ENCODE measurements at places on chromosomes 7 and 10. TPM values are rescaled to one million over a fixed set of nuclear protein-coding genes. Genes with fewer than 3 reads are reported as not detected.

GRCh38 chr10:576130-576465 lies 113.4 kb downstream of the DIP2C start:
- H3K27ac ChIP-seq: no peak overlapping the region
- no peaks in the 10 kb centered on the region for H3K36me3 ChIP-seq
- H3K4me1 ChIP-seq: no peaks in the 10 kb centered on the region

GRCh38 chr10:86699541-86699940 lies 31.2 kb downstream of the LDB3 start:
- no peaks in the 10 kb centered on the region for H3K4me1 ChIP-seq
- no peak overlapping the region for H3K4me3 ChIP-seq
- H3K27me3 ChIP-seq: no peaks in the 10 kb centered on the region
- DNase-seq: no peak

- H3K4me3 ChIP-seq: no peak overlapping the region
- no peaks in the 10 kb centered on the region for H3K4me1 ChIP-seq
- H3K36me3 ChIP-seq: peaks cover 9% of the 10 kb centered on the region
- no peak for DNase-seq
Observed at GRCh38 chr10:209357-209756, 74.1 kb downstream of the ZMYND11 start.

Gene BTAF1
- total RNA-seq: 42.5 TPM

- H3K36me3 ChIP-seq: no peaks in the 10 kb centered on the region
- H3K4me3 ChIP-seq: no peak overlapping the region
- no peaks in the 10 kb centered on the region for H3K4me1 ChIP-seq
- peaks cover 13% of the 10 kb centered on the region for H3K27me3 ChIP-seq
Observed at GRCh38 chr7:150751702-150752101, 14.5 kb downstream of the GIMAP5 start.

Gene SSBP1
- total RNA-seq: 266 TPM

- H3K27ac ChIP-seq: no peak overlapping the region
- no peaks in the 10 kb centered on the region for H3K27me3 ChIP-seq
- no peak overlapping the region for H3K4me3 ChIP-seq
- no peak for DNase-seq
- H3K4me1 ChIP-seq: peaks cover 2% of the 10 kb centered on the region
Observed at GRCh38 chr10:30724296-30724695, 94.7 kb upstream of the LYZL2 start.

- peaks cover 2% of the 10 kb centered on the region for H3K27me3 ChIP-seq
- peaks cover 2% of the 10 kb centered on the region for H3K36me3 ChIP-seq
- DNase-seq: peak; percentile 43
Observed at GRCh38 chr10:49539320-49539885, 482 bp upstream of the ERCC6 start.

Gene DYDC2
- 2.6 TPM for total RNA-seq

DNA sequence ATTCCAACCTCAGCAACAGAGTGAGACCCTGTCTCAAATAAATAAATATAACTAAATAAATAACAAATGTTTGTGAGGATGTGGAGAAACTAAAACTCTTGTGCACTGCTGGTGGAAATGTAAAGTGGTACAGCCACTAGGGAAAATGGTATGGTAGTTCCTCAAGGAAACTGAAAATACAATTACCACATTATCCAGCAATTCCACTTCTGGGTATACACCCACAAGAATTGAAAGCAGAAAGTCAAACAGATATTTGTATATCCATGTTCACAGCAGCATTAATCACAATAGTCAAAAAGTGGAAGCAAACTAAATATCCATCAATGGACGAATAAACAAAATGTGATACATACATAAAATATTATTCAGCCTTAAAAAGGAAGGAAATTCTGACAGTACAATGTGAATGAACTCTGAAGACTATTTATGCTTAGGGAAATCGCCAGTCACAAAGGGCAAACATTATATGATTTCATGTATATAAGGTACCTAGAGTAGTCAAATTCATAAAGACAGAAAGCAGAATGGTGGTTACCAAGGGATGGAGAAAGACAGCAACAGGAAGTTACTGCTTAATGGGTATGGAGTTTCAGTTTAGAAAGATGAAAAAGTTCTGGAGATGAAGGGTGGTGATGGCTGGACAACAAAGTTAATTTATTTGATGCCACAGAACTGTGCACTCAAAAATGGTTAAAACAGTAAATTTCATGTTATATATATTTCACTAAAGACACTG lies 9.8 kb downstream of the ARHGAP12 start:
- DNase-seq: no peak
- no peak overlapping the region for H3K4me3 ChIP-seq
- H3K36me3 ChIP-seq: peaks cover 10% of the 10 kb centered on the region
- H3K27me3 ChIP-seq: no peaks in the 10 kb centered on the region
- H3K27ac ChIP-seq: no peak overlapping the region

DNA sequence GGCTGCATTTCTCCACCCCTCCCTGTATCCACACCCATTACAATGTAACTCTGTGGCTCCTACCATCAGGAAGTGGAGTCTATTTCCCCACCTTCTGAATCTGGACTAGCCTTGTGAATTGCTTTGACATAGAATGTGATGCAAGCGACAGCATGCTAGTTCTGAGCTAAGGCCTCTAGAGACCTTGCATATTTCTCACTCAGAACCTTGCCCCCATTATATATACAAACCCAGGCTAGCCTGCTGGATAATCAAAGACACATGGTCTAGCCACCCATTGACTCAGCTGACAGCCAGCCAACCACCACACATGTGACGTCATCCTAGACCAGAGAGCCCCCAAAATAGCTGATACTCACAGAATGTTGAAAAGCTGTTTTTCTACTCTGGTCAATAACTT lies 77.9 kb downstream of the CCDC71L start:
- no peaks in the 10 kb centered on the region for H3K36me3 ChIP-seq
- H3K4me3 ChIP-seq: no peak overlapping the region
- no peak overlapping the region for H3K27ac ChIP-seq
- DNase-seq: no peak
- H3K27me3 ChIP-seq: no peaks in the 10 kb centered on the region

GRCh38 chr10:114045136-114046086 lies 1.7 kb downstream of the ADRB1 start:
- H3K27ac ChIP-seq: no peak overlapping the region
- peak; percentile 52 for DNase-seq

- no peak overlapping the region for H3K27ac ChIP-seq
- H3K27me3 ChIP-seq: no peaks in the 10 kb centered on the region
- no peak overlapping the region for H3K4me3 ChIP-seq
- no peaks in the 10 kb centered on the region for H3K36me3 ChIP-seq
Observed at GRCh38 chr10:77185696-77186095, 451.9 kb downstream of the KCNMA1 start.

Gene ARHGEF35
- total RNA-seq: 19.2 TPM

DNA sequence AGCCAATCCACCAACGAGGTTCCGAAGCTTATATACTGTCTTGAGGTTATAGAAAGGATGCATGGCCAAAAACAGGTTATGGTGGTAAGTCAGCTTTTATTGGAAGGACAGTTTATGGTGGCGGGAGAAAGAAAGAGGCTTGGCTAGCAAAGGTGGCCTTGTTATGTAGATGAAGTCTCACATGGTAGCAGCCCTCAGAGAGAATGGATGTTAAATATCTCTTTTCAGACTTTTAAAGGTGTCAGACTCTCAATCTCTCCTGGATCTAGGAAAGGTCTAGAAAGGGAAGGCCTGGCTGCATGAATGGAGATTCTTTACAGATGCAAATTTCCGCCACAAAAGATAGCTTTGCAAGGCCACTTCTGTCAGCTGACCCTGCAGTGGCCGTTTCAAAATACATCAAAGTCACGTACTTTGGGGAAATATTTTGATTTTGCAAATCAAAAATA lies 333.8 kb downstream of the GALNT17 start:
- H3K4me3 ChIP-seq: peak overlapping the region; percentile 53
- H3K36me3 ChIP-seq: peaks cover 42% of the 10 kb centered on the region
- peak; percentile 58 for DNase-seq
- H3K27me3 ChIP-seq: no peaks in the 10 kb centered on the region
- H3K4me1 ChIP-seq: peaks cover 25% of the 10 kb centered on the region

DNA sequence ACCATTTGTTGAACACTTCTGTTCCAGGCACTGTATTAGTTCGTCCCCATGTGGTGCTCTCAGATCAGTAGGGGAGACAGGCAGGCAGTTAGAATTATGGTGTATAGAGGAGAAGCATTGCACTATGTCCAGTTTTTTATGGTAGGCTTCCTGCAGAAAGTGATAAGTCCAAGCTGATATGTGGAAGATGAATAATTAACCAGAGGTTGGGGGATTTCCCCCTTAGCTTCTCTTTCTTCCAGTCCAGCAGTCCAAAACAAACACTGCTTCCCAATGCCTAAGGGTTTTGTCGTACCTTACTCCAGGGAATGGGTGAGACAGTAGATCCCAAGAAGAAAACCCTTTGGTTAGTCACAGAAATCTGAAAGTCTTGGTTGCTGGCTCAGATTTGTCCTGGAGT lies 19.2 kb downstream of the HIF1AN start:
- H3K4me1 ChIP-seq: no peaks in the 10 kb centered on the region
- H3K27me3 ChIP-seq: no peaks in the 10 kb centered on the region
- no peak overlapping the region for H3K27ac ChIP-seq
- no peak for DNase-seq
- no peak overlapping the region for H3K4me3 ChIP-seq

DNA sequence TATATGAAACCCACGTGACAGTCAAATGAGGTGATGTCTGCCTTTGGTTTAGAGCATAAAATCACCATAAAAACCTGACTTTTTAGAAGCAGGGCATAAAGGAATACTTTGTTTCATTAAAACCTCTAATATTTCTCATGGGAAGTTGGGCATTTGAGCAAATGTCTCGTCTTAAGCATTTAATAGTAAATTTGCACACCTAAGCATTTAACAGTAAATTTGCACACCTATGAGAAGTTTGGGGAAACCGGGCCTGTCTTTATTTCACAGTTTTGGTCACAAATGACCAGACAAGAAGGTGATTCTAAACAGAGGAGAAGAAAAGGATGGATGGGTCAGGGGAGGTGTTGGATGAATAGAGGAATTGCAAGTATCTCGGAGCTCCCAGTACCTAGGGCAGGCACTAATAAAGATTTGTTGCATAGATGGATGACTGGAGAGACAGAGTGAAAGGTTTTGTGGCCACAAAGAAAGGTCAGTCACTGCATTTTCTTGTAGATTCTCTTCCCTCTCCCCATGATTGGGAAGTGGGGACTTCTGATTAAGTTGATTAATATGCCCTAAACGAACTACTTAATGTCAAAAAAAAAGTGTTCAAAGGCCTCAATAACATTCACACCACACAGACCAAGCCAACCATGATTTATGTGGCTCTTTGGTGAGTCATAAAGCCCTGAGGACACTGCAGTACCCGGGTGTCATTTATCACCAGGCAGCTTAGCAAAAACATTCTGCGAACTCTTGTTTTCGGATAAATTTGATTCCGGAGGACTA lies 158.2 kb downstream of the SPAG6 start:
- H3K4me3 ChIP-seq: no peak overlapping the region
- no peak for DNase-seq
- no peak overlapping the region for H3K27ac ChIP-seq
- H3K36me3 ChIP-seq: peaks cover under 1% of the 10 kb centered on the region
- H3K4me1 ChIP-seq: no peaks in the 10 kb centered on the region
- H3K27me3 ChIP-seq: no peaks in the 10 kb centered on the region

- no peak overlapping the region for H3K27ac ChIP-seq
- H3K4me3 ChIP-seq: no peak overlapping the region
- H3K4me1 ChIP-seq: no peaks in the 10 kb centered on the region
- no peaks in the 10 kb centered on the region for H3K36me3 ChIP-seq
Observed at GRCh38 chr10:36383349-36383748, 741.3 kb upstream of the FZD8 start.

Gene CALY
- 2.9 TPM for total RNA-seq

- no peaks in the 10 kb centered on the region for H3K36me3 ChIP-seq
- H3K4me1 ChIP-seq: no peaks in the 10 kb centered on the region
- DNase-seq: no peak
- H3K4me3 ChIP-seq: no peak overlapping the region
Observed at GRCh38 chr10:62915158-62915557, 99.0 kb upstream of the EGR2 start.

Gene PDCD11
- 99.5 TPM for total RNA-seq

DNA sequence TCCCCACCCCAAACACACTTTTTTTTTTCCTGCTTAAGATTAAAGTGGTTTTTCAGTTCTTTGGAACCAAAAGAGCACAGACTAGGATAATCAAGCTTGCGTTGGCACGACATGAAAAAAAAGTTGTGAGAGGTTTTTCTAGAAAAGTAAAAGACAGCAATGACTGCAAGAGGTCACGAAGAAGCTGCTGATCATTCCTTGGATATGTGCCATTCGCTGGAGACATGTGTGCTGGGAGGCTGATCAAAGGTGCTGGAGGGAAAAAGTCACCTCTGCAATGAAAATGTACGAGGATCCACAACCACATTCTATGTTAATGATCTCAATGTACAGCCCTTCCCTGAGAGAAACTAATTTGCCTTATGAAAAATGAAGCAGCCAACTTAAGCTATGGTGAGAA lies 5.4 kb downstream of the AKR1B1 start:
- no peak overlapping the region for H3K27ac ChIP-seq
- H3K36me3 ChIP-seq: peaks cover 35% of the 10 kb centered on the region
- no peak overlapping the region for H3K4me3 ChIP-seq
- H3K27me3 ChIP-seq: no peaks in the 10 kb centered on the region
- H3K4me1 ChIP-seq: no peaks in the 10 kb centered on the region

DNA sequence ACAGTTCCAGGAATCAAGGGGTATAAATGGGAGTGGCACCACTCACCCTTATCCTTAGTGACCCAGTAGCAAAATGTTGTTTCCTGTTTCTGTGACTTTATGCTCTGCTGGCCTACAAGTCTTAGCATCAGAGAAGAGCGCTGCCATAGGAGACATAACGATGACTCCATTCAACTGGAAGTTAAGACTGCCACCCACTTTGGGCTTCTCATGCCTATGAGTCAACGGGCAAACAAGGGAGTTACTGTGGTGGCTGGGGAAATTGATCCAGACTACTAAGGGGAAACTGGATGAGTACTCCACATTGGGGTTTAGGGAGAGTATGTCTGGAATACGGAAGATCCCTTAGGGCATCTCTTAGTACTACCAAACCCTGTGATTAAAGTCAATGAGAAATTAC lies 40.6 kb upstream of the PIK3CG start:
- no peak overlapping the region for H3K4me3 ChIP-seq
- no peaks in the 10 kb centered on the region for H3K4me1 ChIP-seq
- H3K27me3 ChIP-seq: no peaks in the 10 kb centered on the region

Gene RADIL
- 4.7 TPM for total RNA-seq

GRCh38 chr7:6186577-6186976 lies 85.8 kb downstream of the CYTH3 start:
- no peak overlapping the region for H3K27ac ChIP-seq
- no peak overlapping the region for H3K4me3 ChIP-seq
- no peaks in the 10 kb centered on the region for H3K4me1 ChIP-seq
- no peaks in the 10 kb centered on the region for H3K27me3 ChIP-seq
- DNase-seq: no peak

- no peak overlapping the region for H3K4me3 ChIP-seq
- H3K27me3 ChIP-seq: no peaks in the 10 kb centered on the region
- peaks cover 11% of the 10 kb centered on the region for H3K36me3 ChIP-seq
- DNase-seq: no peak
- no peak overlapping the region for H3K27ac ChIP-seq
- no peaks in the 10 kb centered on the region for H3K4me1 ChIP-seq
Observed at GRCh38 chr7:6476596-6477317, 29.0 kb upstream of the DAGLB start.

Gene TAS2R41
- total RNA-seq: not detected

Gene TECTB
- not detected for total RNA-seq

- no peak overlapping the region for H3K4me3 ChIP-seq
- H3K27ac ChIP-seq: no peak overlapping the region
- H3K36me3 ChIP-seq: no peaks in the 10 kb centered on the region
- DNase-seq: no peak
- no peaks in the 10 kb centered on the region for H3K27me3 ChIP-seq
Observed at GRCh38 chr10:128414568-128414967, 288.3 kb upstream of the MKI67 start.

Gene PVRIG
- total RNA-seq: 0.50 TPM

Gene SPDYE6
- not detected for total RNA-seq

Gene HKDC1
- not detected for total RNA-seq
